ENCODE measurements at places on chromosomes 12 and 14. TPM values are rescaled to one million over a fixed set of nuclear protein-coding genes. Genes with fewer than 3 reads are reported as not detected.

ARL1 gene
- total RNA-seq: 59.9 TPM

SLC22A17 gene
- 16.0 TPM for total RNA-seq

KCNMB4 gene
- total RNA-seq: 0.75 TPM

DNA sequence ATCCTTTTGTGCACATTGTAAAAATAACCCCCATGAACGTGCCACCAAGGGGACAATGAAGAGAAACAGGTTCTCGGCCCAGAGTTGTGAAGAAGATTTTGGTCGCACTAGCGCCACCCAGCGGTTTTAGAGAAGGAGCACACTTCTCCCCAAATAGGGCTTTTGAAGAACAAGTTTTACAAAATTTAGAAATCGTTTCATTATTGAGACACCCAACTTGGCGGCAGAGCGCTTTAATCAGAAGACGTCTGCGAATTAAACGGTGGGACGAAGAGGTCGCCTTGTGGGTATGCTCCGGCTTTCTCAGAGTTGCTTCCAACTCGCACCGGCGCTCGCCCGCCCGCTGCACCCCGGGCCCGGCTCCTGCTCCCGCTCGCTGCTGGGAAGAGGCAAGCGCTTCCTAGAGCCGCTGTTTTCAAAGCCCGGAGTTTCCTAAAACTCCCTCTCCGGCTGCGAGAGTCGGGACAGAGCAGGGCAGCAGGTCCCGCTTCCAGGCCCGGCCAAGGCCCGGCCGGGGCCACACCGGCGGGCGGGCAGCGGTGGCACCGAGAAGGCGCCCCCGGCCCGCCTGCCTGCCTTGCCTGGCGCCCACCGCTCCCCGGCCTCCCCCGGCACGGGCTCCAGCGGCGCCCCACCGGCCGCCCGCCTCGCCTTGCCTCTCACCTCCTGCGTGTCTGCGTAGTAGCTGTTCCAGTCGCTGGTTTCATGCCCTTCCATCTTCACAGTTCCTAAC lies 645 bp downstream of the FOXA1 start:
- DNase-seq: peak; percentile 82

- DNase-seq: no peak
Measured at GRCh38 chr14:99619835-99620834, 16.1 kb upstream of the CCDC85C start.

- DNase-seq: no peak
Measured at GRCh38 chr14:49492151-49492550, 94.0 kb downstream of the RPS29 start.

- DNase-seq: peak; percentile 35
Measured at GRCh38 chr14:61965030-61965745, 203.0 kb downstream of the SNAPC1 start.

DNA sequence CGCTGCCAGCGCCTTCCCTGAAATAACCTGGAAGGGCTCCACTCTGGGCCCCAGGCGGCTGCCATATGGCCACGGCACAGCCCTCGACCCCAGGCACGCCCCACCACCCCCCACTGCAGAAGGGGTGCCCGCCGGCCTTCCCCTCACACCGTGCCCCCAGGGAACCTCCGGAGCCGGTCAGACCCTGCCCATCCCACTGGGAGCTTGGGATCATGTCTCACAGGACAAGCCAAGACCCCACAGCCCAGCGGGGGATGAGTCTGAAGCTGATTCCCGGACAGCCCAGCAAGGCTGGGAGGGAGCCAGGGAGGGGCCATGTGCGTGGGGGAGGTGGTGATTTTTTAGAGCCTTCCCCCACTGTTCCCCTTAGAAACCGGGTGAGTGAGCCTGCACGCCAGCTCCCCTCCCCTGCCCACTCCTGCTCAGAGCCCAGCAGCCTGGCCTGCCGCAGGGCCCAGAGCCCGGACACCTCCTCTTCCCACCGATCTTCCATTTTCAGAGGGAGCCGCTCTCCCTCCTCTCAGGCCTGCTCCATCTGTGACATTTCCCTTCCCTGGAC lies 1.4 kb downstream of the RIMBP2 start:
- no peak for DNase-seq

Data from LHCN-M2 (cell line).